ENCODE measurements at places on chromosomes 13 and 19.

DNA sequence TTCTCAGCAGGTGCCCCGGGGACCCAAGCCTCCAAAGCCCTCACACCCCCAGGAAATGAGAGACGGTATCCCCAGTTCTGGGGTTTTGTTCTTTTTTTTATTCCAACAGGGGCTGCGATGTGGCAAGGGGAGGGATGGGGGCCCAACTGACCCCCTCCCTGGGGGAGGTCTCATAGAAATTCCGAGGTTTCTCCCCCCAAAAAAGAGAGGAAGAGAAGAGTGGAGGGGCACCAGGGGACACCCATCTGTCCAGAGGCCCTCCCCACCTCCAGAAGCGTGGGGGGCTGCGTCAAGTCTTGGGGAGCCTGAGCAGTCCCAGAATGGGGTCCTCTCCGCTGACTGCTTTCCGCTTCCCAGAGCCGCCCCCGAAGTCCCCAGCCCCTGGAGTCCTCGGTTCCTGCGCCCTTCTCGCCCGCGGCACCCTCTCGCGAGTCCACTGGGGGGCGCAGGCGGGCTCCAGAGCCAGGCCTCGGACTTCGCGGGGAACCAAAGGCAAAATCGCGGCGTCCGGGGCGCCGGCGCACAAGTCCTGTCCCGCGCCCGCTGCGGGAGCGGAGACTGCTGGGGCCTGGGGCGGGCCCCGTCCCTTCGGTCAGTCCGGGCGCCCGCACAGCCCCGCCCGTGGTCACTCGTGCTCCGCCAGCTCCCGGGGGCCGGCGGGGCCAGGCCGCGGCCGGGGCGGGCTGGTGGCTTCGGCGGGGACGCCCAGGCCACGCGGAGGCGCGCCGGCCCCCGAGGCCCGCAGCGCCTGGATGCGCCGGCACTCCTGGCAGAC is 4.4 kb upstream of the ATP1A3 start:
- peak; percentile 85 for DNase-seq

DNA sequence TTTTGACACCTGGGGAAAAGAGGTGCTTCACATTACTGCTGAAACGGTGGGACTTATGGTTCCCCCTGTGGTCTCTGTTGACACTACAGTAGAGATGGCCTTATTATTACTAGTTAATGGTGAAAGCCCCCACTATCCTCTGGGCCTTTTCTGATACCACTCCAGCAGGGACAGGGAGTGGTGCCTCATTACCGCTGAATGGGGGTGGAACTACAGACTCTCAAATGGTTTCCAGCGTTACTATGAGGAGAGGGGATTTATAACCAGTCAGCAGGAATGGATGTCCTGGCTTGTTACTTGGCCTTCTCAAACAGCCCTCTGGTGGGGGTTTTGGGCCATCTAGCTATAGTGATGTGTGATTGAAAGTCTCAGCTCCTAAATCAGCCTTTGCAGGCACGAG is 96.7 kb upstream of the DIAPH3 start:
- DNase-seq: no peak

DNA sequence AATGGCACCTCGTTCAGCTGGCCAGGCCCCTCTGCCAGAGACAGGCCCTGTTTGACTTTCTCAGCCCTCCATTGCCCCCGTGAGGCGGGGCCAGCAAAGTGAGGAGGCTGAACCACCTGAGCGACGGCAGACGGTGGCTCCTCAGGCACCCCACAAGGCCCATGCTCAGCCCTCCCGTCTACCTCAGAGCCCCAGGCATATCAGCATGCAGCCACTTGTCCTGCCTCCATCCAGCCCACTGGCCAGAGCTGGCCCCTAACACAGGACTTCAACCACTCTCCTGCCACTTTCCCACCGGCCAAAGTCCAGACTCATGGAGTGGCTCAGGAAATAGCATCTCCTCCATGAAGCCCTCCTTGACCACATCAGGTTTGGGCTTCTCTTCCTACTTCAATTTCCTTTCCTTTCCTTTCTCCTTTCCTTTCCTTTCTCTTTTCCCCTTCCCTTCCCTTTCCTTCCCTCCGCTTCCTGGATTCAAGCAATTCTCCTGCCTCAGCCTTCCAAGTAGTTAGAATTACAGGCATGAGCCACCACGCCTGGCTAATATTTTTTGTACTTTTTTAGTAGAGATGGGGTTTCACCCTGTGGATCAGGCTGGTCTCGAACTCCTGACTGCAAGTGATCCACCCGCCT is 9.3 kb downstream of the SLC7A10 start:
- no peak for DNase-seq

GRCh38 chr19:510606-511100 is 3.4 kb downstream of the TPGS1 start:
- peak; percentile 96 for DNase-seq

DNA sequence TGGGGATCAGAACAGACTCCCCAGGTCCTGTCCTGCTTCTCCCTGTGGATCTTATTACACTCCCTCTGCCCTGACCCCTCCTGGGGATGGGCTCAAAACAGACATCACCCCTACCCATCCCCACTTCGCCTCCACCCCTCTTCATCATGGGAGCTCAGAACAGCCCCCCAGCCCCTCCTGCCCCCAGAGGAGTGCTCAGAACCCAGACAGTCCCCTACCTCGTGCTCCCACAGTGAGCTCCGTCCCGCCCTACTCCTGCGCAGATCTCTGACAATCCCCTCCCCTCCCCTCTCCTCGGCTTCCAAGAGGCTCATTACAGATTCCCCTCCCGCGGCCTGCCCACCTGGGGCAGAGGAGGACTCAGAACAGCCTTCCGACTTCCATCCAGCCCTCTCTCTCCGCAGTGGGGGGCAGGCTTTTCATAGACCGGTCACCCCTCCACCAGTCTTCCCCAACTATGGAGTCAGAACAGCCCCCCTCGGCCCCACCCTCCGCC is 6.1 kb downstream of the NXNL1 start:
- no peak for DNase-seq

DNA sequence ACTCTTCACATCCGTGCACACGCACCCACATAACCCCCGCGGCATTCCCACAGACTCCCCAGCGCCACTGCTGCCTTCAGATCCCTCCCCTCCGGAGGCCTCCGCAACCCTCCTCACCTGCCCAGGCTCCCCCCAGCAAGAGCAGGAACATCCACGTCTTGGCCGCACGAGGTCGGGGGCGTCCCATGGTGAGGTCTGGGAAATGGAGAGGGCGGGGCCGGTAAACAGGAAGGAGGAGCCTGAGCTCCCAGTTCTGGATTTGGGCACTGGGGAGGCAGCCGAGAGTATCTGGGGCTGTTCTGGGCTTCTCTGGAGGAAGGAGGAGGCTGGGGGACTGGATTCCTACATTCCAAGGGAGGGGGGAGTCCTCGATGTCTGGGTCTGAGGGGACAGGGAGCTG is 423 bp downstream of the KLK8 start:
- no peak for DNase-seq
